ENCODE measurements at places on chromosomes 12 and 14.

DNA sequence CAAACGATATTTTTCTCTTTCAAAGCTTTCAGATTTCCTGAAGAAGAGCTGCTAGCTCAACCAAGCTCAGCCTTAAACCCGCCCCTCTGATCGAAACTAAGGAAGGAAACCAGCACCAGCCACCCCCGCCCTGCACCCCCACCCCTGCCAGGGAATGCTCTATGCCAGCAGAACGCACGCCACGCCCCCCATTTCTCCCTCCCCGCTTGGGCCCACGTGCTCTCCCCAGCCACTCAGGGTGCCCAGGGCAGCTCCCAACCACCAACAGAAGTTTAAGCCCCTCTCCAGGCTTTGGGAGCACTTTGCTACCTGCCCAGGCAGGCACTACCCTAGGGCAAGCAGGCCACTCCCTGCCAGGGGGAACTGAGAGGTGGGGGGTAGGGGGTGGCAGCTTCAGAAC is 18.8 kb upstream of the KRT78 start:
- no peak for DNase-seq

- no peak for DNase-seq
Observed at GRCh38 chr14:33726685-33727084, 224.2 kb downstream of the EGLN3 start.

- no peak for DNase-seq
Observed at GRCh38 chr12:74321381-74321780, 216.3 kb upstream of the ATXN7L3B start.

GRCh38 chr14:64726585-64726890 is 22.3 kb downstream of the PLEKHG3 start:
- DNase-seq: no peak

DNA sequence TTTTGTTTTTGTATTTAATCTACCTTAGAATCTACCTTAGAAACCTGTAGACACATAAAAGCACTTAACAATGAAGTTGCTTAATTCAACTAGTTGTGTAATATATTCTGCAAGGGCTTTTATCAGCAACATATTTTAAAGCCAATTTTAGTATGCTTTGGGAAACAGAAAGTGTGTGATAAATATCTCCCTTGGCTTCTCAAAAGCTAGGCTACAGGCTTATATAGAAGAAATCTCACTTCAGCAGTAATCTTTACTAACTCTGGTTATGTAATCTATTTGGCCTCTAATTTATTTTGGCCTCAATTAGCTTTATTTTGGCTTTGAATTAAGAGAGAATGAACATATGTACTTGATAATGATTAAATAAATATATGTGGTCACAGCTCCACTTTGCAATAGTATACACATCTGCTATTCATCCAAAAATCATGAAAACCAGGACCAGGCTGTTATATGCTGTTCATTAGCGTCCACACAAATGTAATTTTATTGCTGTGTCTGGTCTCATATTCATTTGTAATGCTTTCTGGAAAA is 37.2 kb downstream of the LRP6 start:
- DNase-seq: no peak
